ENCODE measurements at places on chromosomes 4 and X.
A peak's percentile ranks its signal among the peaks of the same experiment; 100 is the strongest.

GRCh38 chr4:178241601-178242118 lies 799.4 kb upstream of the AGA start:
- DNase-seq: no peak

GRCh38 chr4:27276307-27277073 lies 415.8 kb downstream of the STIM2 start:
- no peak for DNase-seq

- no peak for DNase-seq
These were observed 10.6 kb upstream of the GUCY1A1 start for GRCh38 chr4:155656025-155656424.

DNA sequence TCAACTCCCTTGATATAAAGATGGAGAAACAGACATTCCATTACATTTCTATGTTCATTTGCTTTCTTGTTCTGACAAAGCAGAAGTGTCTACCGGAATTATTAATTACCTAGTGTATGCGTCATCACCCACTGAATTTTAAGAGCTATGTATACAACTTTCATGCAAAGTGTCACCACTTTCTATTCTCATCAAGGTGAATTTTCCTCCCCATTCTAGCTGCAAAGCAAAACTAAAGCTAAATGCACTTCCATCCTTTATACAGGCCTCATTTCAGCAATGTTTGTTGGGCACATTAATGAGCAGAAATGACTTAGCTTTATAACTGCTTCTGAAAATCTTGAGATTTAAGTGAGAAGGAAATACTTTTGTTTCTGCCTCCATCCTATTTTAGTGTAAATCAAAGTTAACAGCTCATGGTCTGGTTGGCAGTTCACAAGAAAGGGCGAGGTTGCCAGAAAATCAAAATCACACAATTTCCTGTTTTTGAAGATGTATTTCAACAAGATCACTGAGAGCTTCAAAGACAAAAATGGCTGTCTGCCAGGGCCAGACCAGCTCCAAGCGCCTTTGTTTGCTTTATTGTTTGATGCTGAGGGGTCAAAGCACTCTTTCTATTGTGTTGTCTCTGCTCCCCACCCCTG lies 7.2 kb upstream of the FAM9C start:
- DNase-seq: peak; percentile 69

DNA sequence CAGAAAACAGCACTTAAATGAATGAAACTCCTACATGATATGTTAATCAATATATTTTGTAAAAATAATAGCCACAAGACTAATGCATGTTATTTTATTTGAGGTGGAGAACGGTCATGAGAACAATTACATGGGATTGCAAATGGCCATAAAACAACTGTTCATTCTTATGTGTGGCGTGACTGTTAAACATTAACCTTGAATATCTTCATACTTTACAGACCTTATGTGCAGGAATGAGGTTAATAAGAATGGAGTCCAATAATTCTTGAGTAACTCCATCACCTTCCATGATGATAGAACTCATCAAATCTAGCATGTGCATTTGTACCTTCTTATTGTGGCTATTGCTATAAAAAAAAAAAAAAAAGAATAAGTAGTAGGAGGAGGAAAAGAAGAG lies 55.3 kb downstream of the PDS5A start:
- no peak for DNase-seq

- no peak for DNase-seq
These were observed 545.3 kb upstream of the FAT1 start for GRCh38 chr4:187268940-187269339.

- DNase-seq: no peak
These were observed 348.1 kb downstream of the RAPGEF2 start for GRCh38 chr4:159451006-159451405.

GRCh38 chr4:84796394-84796793 lies 170.1 kb downstream of the WDFY3 start:
- no peak for DNase-seq

- DNase-seq: no peak
These were observed 29.6 kb downstream of the MCUB start for GRCh38 chr4:109589605-109590004.

DNA sequence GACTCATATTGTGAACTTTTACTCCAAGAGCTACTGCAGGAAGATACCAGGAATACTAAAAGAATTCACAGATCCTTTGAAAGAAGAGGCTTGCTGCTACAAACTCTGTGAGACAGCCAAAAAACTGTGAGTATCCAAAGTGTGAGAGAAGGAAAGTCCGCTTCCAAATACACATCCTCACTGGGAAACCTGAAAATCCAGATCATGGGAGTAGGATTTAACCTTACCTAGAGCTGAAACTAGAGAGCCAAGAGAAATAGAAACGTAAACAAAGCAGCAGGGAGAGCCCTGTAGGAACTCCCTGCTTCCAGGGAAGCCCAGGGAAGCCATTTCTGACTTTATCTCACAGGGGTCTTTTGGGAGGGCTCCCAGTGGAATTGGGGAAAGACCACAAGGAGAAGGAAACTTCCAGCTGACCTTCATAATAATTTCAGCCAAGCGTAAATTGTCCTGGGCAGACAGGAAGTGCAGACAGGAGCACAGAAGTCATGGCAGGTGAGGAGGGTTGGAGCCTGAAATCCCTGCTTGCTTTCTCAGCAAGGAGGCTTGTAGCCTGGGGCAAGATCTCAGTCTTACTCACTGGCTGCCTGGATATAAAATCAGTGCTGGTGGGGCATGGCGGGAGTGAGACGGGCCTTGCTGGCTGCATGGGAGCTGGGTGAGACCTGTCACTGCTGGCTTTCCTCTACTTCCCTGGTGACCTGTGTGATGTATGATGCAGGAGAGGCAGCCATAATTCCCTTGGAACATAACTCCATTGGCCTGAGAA lies 26.2 kb upstream of the NFKB1 start:
- no peak for DNase-seq
